ENCODE measurements at places on chromosomes 12 and 14. TPM values are rescaled to one million over a fixed set of nuclear protein-coding genes. Genes with fewer than 3 reads are reported as not detected.

DNA sequence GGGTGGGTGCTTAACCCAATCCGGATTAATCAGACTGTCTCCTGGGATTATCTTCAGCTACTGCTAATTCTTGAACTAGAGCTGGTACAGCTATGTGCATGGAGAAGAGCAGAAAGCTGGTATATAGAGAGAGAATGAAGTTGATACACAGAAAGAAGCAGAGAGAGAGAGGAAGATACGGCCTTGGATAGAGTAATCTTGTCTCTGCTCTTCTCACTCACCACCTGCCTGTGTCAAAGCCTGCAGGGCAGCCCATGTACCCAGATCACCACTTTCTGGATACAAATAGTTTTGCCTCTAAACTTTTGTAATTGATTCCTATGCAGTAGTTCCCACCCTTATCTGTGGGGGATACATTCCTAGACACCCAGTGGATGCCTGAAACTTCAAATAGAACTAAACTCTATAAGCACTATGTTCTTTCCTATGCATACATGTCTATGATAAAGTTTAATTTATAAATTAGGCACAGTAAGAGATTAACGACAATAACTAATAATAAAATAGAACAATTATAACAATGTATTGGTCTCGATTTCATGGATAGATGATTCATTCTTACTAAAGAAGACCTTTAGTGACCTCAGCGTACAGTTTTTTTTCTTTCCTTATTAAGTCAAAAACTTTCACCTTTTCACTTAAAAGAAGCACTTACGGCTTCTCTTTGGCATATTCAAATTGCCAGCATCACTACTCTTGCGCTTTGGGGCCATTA is 45.5 kb downstream of the YEATS4 start:
- DNase-seq = no peak

The CFAP251 gene
- total RNA-seq = 1.6 TPM

DNA sequence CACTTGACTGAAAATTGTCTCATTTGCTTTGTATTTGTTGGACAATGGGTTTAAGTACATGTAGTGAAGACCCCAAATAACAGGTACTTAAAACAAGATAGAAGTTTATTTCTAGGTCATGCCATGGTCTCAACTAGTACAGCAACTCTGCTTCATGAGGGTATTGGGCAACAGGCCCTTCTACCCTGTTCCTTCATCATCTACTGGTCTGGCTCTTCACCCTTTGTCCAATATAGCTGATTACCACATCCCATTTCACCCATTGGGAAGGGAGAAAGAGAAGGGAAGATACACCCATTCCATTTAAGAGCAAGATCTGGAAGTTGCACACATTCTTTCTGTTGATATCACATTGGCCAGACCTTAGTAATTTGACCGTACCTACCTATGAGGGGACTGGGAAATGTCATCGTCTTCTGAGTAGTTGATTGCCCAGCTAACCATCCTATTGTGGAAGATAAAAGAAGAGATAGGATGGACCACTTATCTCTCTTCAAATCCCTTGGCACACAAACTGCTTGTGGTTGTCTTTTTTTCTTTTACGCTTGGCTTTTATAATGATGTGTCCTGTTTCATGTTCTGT is 104.6 kb downstream of the DIP2B start:
- DNase-seq = no peak

DNA sequence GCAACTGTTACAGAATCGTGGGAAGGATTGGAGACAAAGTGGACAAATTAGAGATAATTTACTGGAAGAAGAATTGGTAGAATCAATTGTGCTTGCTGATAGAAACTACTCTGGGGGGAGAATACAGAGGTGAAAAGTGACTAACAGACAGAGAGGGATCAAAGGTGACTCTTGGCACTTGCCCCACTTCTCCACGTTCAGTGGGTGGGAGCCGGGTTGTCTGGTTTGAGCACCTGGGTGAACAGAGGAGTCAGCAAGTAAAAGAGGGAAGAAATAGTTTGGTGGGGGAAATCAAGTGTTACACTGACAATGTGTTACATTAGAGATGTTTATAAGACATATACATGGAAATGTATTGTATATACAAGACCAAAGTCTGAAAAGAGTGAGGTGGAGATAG is 69.1 kb downstream of the PPP2R5E start:
- DNase-seq = no peak

GRCh38 chr12:111122458-111122878 is 202.1 kb upstream of the MYL2 start:
- DNase-seq = no peak

GRCh38 chr12:91109148-91109564 is 2.1 kb downstream of the LUM start:
- DNase-seq = peak; percentile 22

DNA sequence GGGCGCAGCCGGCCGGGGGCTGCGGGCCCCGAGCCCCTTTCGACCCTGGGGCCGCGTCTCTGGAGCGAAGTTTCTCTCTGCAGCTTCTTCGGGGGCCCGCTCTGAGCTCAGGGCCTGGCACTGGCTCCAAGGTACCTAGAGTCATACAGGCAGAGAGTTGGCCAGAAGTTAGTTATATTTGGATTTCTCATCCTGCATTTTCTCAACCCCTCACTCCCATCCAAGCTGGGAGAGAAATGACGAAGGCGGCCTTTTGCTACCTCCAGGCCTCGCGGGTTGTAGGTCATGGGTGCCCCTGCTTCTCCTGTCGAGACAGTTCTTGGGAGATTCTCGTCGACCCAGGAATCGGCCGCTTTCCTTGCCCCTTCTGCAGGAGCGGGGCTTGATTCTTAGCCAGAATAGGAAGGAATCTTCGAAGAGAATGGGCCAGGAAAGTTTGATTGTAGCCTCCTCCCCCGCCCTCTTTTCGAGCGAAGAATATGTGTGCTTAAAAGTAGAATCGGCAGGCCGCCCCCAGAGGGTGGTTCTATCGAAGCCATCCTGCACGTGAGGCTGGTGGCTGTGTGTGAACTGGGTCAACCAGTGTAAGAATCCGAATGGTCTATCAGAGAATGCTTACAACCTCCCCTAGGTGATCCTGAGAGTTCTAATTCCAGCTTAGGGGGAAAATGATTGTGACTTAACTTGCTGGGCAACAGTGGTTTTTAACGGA is 785 bp downstream of the MLEC start:
- DNase-seq = peak; percentile 45

DNA sequence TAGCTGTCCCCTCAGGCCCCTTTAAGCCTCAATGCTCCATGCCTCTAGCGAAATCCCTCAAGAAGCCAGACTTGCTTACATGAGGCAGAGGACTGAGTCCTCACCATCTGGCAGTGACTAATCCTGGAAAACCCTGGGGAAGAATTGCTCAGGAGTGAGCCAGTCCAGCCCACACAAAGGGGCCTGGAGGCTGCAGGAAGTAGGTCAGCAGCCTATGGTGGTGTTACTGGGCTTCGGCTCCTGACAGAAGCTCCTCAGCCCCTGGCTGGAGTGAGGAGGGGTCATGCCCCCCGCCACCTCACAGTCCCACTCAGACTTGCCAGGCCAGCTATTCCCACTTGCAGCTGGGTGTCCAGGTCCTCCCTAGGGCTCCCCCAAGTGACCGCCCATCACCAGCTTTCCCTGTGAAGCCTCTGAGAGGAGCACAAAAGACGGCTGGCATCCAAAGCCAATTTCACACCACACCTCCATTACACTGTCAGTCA is 250.5 kb downstream of the DPF3 start:
- no peak for DNase-seq

The GPR68 gene
- 0.53 TPM for total RNA-seq

The ZDHHC22 gene
- 0.12 TPM for total RNA-seq

- no peak for DNase-seq
Observed at GRCh38 chr12:176321-177181, 37.4 kb downstream of the SLC6A12 start.

DNA sequence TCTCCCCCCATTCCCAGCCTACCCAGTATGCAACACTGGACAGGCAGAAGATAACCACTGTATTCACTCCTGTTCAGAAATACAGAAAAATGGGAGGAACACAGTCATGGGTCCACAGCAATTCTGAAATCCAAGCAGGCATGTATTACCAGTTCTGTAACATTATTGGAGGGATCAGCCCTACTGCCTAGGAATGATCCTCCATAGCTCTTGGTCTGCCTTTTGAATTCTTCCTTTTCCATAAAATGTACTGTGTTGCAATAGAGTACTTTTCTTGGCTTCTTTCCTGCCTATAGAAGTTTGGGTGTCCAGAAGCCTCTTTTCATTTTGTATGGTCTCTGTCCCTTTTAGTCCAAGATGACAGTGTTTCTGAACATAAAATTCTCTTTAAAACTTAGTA is 46.5 kb downstream of the SPATS2 start:
- DNase-seq = no peak

- DNase-seq = peak; percentile 11
Observed at GRCh38 chr14:53953002-53953827, 3.4 kb downstream of the BMP4 start.

The WNT5B gene
- 0.57 TPM for total RNA-seq

The ADCY4 gene
- 7.8 TPM for total RNA-seq

The ABCD2 gene
- 1.8 TPM for total RNA-seq

DNA sequence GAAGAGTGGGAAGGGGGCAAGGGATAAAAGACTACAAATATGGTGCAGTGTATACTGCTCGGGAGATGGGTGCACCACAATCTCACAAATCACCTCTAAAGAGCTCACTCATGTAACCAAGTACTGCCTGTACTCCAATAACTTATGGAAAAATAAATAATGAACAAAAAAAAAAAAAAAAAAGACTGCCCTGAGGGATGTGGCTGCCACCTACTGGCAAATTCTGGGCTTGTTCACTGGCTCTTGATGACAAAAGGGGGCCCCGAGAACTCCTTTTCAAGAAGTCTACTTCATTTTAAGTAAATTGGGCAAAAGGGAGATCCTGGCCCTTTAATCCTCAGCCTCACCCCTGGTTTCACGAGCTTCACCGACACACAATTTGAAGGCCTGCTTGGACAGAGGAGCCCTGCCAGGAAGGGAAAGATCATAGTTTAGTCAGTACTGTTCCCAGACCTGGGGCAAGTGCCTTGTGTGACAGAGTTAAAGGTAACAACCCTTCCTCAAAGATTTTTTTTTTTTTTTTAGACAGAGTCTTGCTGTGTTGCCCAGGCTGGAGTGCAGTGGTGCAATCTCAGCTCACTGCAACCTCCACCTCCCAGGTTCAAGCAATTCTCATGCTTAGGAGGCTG is 26.1 kb upstream of the STAC3 start:
- no peak for DNase-seq

The SOCS2 gene
- total RNA-seq = 1.3 TPM

The WBP11 gene
- 77.3 TPM for total RNA-seq

The RAD51AP1 gene
- total RNA-seq = 4.6 TPM

- DNase-seq = no peak
Observed at GRCh38 chr12:45268672-45269411, 52.9 kb downstream of the ANO6 start.

The CLEC1A gene
- total RNA-seq = not detected

DNA sequence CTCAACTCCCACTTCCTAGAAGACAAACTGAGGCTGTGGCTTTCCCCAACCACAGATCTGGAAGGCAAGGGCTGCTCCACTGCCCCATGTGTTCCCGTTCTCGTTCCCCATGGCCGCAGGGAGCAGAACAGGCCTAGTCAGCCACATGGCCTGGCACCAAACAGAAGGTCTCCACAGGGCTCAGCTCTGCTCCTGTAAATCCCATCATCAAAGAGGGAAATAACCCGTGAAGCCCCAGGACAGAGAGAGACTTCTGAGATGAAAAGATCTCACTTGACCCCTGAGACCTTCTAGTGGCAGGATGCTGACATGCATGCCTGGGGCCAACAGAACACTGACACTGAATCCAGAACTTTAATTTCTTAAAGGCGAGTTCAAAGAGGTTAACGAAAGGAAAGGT is 68.9 kb downstream of the BCL11B start:
- no peak for DNase-seq

GRCh38 chr12:96571101-96571862 is 81.9 kb downstream of the CFAP54 start:
- peak; percentile 55 for DNase-seq

DNA sequence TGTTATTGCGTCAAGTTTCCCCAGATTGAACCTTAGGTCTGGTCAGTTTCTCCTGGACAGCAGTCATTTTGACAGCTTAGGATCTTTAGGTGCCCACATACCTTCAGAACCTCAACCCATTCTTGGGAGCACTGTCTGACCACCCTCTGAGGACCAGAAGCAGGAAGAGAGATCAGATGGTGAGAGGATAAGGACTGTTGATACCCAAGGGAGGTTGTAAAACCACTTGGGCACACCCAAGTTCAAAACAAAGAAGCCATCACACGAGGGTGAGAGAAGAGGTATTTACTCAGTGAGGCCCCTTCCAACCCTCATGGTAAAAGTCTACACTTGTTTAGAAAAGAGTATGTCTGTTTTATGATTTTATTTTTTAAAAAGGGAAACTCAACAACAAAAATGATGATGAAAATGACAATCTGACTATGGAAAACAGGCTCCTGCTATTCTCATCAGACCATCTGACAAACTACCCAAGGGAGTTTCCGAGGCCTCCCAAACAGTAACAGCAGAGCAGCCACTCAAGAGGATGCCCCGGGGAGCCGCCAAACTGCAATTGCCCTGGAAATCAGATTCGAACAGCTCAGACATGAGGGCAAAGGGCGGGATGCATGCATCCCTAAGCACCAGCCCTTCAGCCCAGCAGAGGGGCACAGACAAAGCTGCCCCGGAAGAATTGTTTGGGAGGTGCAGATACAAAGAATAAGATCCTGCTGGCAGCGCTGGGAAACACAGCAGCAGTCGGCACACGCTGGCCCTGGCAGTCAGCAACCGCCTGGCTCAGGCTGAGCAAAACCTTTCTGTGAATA is 162.6 kb upstream of the PLEKHG7 start:
- DNase-seq = peak; percentile 52

The CMKLR1 gene
- 0.54 TPM for total RNA-seq

DNA sequence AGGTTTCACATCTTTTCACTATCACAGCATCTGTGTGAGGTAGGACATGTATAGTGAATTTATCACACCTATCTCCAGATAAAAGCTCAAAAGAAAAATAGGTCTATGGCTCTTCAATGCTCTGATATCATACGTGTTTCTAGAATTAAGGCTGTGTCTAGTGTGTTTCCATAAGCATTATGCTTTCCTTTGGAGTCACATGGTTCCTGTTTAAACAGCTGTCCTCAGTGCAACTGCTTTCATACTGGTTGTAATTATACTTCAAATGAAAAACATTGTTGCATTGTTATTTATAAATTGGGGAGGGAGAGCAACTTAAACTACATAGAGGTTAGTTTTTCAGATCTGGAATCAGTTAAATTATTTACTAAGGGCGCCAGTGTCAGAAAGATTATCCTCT is 151.6 kb downstream of the SYT1 start:
- no peak for DNase-seq

The CACNA1C gene
- 0.10 TPM for total RNA-seq

The TPPP2 gene
- total RNA-seq = not detected

The LAG3 gene
- not detected for total RNA-seq

The CD163L1 gene
- total RNA-seq = 0.32 TPM
